ENCODE measurements at places on chromosomes 1 and 21.

DNA sequence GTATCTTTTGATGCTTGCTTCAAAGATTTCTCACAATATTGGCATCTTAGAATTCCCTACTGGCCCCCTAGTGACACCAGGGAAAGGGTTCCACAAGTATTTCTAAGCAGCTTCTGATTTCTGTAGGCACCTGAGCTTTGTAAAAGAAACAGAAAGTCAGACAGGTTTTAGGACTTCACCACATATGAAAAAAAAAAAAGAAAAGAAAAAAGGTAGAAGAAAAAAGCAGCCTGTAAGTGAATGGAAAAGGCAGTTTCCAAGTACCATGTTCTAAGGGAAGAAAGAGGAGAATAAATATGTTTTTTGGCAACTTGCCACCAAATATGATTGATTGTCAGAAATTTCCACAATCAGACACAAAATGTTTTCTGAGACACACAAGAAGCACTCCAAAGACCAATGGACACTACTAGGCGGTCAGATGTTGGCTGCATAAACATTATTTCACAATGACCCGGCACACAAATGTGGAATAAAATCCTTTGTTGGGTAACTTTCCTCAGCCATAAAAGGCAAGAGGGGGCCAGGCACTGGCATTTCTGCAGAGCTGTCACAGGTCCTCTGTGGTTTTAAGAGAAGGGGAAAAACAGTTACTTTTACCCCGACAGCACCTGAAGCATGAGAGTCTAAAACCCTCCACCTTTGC lies 12.7 kb upstream of the CPLANE2 start:
- DNase-seq = peak; percentile 27

DNA sequence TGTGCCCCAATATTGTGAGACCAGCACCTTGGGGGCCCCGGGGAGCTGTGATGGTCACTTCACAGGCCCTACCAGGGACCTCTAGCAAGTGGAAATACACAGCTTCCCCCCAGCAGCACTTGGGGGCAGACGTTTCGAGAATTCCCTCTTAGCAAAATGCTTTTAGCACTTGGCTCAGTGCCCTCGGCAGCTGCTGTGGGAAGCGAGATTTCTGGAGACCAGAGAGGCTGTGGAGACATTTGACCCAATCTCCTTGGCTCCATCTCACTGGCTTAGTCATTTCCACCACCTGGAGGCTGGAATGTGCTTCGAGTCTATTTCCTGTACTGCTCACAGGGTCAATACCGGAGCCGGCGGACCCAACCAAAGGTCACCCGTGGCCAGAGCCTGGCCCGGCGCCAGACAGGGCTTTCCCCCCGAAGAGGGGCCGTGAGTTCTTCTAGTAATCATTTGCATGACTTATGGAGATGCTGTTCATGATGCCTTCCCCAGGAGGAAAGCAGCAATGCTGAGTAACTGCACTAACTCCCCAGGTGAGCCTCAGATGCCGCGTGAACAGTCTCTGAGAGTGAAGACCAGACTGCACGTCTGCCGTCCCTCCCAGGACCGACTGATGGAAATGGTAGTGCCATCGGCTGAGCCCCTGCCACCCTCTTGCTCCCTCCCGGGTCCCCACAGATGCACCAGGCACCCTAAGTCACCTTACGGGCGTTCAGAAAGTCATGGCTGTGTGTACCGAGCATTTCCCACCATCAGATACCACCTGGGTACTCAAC lies 4.4 kb upstream of the C2CD2 start:
- peak; percentile 41 for DNase-seq

DNA sequence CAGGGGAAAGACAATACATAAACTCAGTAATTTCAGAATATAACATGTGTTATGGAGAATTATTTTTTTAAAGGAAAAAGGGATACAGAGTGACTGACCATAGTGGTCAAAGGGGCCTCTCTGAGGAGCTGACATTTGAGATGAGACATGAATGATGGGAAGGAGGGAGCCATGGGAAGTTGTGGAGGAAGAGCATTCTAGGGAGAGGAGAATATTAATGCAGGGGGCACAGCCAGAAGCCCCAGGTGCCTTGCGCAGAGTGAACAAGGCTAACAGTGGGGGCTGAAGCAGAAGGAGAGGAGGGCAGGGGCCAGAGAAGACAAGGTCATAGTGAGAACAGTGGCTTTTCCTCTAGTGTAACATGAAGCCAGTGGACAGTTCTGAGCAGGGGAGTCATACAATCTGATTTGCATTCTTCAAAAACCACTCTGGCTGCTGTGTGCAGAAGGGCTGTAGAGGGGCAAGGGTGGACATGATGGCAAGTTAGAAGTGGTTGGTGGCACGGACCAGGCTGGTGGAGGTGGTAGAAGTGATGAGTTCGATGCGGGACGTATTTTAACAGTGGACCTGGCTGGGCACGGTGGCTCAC lies 28.2 kb upstream of the IFNLR1 start:
- DNase-seq = no peak

- no peak for DNase-seq
These were observed 9.6 kb downstream of the CAPN2 start for GRCh38 chr1:223721658-223722607.

- no peak for DNase-seq
These were observed 37.5 kb downstream of the C1orf141 start for GRCh38 chr1:67097305-67097704.

All from SHP77 (cell line).